Astrocyte (in vitro differentiated cells and primary cell): ENCODE measurements at places on chromosomes 5 and 9. TPM values are rescaled to one million over a fixed set of nuclear protein-coding genes. Genes with fewer than 3 reads are reported as not detected.

GRCh38 chr9:21624675-21625644 lies 142.8 kb upstream of the IFNE start:
- DNase-seq, result no peak

GRCh38 chr5:79699763-79700400 lies 10.2 kb downstream of the CMYA5 start:
- DNase-seq, result no peak

The PCDHA2 gene
- total RNA-seq, result 2.3 and 2.5 TPM in 2 replicates

The CLIC3 gene
- 0.39 and 0.48 TPM in 2 replicates for total RNA-seq
